ENCODE measurements at places on chromosomes 3 and 15. TPM values are rescaled to one million over a fixed set of nuclear protein-coding genes. Genes with fewer than 3 reads are reported as not detected.
A peak's percentile ranks its signal among the peaks of the same experiment; 100 is the strongest.

DNA sequence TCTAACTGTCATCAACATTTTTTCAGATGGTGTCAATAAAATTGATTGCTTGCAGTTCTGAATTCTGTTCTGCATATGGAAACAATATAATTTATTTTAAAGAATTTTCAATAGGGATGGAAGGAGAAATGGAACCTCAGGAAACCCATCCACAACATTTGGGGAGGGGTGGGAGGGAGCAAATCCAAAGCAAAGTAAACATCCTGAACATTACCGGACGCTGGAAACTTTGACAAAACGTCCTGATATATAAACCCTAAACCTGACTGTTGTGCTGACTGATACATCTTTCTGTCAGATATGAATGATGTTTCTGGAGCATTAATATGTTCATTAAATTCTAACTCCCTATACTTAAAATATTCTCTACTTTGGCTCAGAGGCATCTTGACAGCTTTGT, 479.0 kb downstream of the FOXP1 start:
- DNase-seq, result no peak
- no peaks in the 10 kb centered on the region for H3K27me3 ChIP-seq
- no peak overlapping the region for H3K4me3 ChIP-seq
- H3K27ac ChIP-seq, result no peak overlapping the region
- H3K4me1 ChIP-seq, result peaks cover 11% of the 10 kb centered on the region

GRCh38 chr15:60865507-60865906, 363.6 kb downstream of the RORA start:
- no peaks in the 10 kb centered on the region for H3K27me3 ChIP-seq
- no peak for DNase-seq
- no peak overlapping the region for H3K4me3 ChIP-seq
- no peaks in the 10 kb centered on the region for H3K4me1 ChIP-seq

The MUC4 gene
- total RNA-seq, result 12.0 TPM

The ZCWPW2 gene
- total RNA-seq, result 0.80 TPM

DNA sequence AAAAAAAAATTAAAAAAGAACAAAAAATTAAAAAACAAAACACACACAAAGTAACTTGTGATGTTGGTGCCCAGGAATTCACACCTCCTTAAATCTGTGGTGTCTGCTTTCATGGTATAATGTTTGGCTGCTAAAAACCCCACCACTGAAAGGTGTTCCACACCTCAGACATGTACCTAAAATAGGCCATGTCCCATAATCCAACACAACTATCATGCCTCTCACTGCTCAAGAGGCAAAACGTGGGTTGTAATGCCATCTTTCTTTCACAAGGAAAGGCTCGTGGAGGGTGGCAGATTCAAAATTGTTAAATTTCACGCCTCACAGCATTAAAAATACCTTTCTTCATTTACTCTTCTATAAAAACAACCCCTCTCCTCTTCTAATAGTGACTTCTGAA, 29.5 kb downstream of the MKRN2 start:
- no peak overlapping the region for H3K4me3 ChIP-seq
- no peak for DNase-seq
- H3K27me3 ChIP-seq, result no peaks in the 10 kb centered on the region

The CATSPER2 gene
- 3.5 TPM for total RNA-seq

DNA sequence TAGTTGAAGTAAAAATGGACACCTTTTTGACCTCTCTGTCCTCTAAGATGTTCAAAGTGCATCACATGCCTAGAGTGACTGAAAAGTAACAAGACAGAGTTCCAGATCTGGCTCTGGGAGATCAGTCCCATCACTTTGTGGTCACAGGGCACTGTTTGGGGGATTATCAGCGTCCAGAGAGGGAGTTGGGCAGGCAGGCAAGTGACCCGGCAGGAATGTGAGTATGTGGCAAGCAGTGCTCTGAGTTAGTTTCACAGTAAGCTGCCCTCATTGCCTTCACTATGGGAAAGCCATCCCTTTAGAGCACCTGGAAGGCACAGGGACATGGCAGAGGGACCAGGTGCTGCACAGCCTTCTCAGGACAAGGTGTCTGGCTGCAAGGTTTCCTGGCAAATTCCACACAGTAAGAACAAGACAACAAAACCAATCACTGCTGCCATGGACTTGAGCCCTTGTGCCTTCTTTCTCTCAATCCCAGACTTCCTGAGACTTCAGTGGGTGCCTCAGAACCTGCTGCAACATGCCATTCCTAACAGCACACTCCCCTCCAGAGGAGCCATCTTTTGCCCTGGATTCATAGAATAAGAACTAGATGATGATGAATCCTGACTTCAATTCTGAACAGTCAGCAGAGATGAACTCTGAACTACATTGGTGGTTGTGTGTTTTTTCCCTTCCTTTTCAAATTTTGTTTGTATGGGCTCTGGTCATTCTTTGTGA, 55.2 kb downstream of the TIPARP start:
- no peak for DNase-seq
- no peak overlapping the region for H3K27ac ChIP-seq
- no peak overlapping the region for H3K4me3 ChIP-seq
- H3K36me3 ChIP-seq, result no peaks in the 10 kb centered on the region

The MNS1 gene
- total RNA-seq, result 4.5 TPM

The PIGZ gene
- total RNA-seq, result 11.3 TPM

DNA sequence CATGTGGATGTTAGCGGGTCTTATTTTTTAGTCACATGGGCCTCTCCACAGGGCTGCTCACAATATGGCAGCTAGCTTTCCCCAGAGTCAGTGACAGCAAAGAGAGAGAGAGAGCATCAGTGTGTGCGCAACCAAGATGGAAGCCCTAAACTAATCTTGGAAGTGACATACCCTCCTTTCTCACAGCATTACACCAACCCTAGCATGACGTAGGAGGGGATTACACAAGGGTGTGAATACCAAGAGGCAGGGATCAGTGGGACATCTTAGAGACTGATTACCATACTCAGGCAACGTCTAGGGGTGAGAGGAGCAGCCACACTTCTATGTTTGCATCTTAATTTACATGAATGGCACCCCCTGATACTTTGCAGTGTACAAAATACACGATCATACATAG, 3.5 kb upstream of the UBE2E2 start:
- no peaks in the 10 kb centered on the region for H3K4me1 ChIP-seq
- no peak for DNase-seq
- H3K36me3 ChIP-seq, result no peaks in the 10 kb centered on the region

The STRIT1 gene
- total RNA-seq, result 4.9 TPM

GRCh38 chr3:12318758-12319621, 30.1 kb downstream of the PPARG start:
- H3K27me3 ChIP-seq, result no peaks in the 10 kb centered on the region
- H3K4me3 ChIP-seq, result no peak overlapping the region
- no peaks in the 10 kb centered on the region for H3K36me3 ChIP-seq
- H3K27ac ChIP-seq, result no peak overlapping the region

DNA sequence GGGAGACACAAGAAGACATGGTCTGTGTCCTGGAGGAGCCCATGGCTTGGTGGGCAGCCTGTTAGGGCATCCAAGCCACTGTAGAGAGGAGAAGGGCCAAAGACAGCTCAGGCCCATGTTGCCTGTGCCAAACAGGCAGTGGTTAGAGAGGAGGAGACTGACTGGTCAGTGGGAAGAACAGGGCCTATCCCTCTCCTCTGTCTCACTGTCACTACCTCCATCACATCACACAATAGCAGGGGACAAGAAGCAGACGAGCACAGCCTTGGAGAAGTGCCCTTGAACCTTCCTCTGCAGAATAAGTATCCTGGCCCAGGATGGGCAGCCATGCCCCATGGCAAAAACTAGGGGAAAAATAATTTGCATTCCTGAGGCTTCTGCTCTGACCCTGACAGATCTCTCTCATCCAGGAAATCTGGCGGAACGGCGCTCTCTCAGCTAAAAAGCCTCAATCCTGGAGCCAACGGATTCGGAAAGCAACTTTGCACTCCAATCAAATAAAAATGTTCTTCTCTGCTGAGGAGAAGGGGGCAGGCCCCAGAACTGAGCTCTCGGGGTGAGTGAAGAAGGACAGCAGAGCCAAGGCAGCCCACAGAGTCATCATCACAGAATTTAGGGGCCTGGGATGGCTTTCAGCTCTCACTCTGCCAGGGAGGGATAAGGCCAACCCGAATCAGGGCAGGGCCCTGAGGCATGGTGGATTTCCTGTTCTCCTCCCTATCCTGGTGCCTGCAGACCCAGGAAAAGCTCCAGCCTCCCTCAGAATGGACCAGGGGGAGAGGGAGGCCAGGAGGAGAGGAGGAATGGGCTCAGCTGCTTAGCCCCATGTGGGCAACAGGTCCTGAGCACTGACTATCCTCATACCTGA, 1.6 kb downstream of the SHF start:
- DNase-seq, result no peak
- H3K4me3 ChIP-seq, result peak overlapping the region; percentile 75
- peak overlapping the region; percentile 80 for H3K27ac ChIP-seq
- peaks cover 4% of the 10 kb centered on the region for H3K4me1 ChIP-seq

DNA sequence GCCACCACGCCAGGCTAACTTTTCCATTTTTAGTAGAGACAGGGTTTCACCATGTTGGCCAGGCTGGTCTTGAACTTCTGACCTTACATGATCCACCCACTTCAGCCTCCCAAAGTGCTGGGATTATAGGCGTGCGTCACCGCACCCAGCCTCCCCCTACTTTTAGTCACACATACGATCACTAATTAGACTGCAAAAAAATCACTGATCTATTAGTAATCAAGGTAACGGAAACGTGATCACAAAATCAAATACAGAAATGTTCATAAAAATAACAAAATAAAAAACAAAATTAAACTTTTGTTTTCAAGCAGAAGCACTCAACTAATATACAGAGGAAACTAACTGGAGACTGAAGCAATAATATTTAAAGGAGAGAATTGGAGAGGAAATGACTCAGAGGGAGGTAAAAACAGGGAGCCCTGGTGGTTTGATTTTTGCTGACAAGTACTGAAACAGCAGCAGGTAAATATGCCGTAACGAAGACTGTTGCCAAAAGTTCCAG, 4.6 kb downstream of the WDR53 start:
- no peaks in the 10 kb centered on the region for H3K36me3 ChIP-seq
- no peaks in the 10 kb centered on the region for H3K27me3 ChIP-seq
- DNase-seq, result no peak
- H3K4me1 ChIP-seq, result peaks cover 5% of the 10 kb centered on the region
- no peak overlapping the region for H3K27ac ChIP-seq
- no peak overlapping the region for H3K4me3 ChIP-seq

GRCh38 chr3:71144525-71145253, 438.8 kb downstream of the FOXP1 start:
- H3K36me3 ChIP-seq, result no peaks in the 10 kb centered on the region
- H3K27ac ChIP-seq, result no peak overlapping the region
- H3K27me3 ChIP-seq, result no peaks in the 10 kb centered on the region

- H3K4me3 ChIP-seq, result no peak overlapping the region
- H3K4me1 ChIP-seq, result no peaks in the 10 kb centered on the region
- H3K27ac ChIP-seq, result no peak overlapping the region
- no peak for DNase-seq
These were observed 854.1 kb downstream of the ROBO1 start for GRCh38 chr3:78913711-78914110.

DNA sequence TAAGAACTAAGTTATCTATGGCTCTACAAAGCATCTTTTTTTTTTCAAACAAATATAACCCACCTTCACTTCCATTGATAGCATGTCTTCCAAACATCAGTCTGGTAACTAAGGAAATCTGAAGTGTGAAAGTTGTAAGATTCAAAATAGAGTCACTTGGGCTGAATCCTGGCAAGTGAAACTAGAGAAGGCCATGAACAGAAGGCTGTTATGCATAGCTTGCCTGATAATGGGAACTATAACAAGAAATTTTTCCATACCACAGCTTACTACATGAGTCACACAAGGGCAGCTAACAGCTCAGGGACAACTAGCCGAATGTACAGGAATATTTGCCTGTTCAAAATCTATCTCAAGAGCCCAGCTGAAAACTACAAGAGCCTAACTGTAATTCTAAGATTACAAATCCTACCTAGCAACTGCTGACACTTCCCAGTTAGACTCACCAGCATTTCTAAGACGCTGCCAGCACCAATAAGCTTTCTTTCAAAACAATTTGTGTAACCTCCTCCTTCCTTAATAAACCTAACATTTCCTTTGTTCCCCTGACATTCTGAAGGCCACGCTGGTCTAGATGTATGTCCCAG, 1066.5 kb downstream of the PLOD2 start:
- H3K27ac ChIP-seq, result no peak overlapping the region
- no peaks in the 10 kb centered on the region for H3K27me3 ChIP-seq
- no peaks in the 10 kb centered on the region for H3K36me3 ChIP-seq
- H3K4me1 ChIP-seq, result no peaks in the 10 kb centered on the region
- H3K4me3 ChIP-seq, result no peak overlapping the region
- DNase-seq, result no peak

GRCh38 chr3:15557511-15557946, 36.0 kb upstream of the COLQ start:
- DNase-seq, result peak; percentile 24
- H3K4me1 ChIP-seq, result no peaks in the 10 kb centered on the region

DNA sequence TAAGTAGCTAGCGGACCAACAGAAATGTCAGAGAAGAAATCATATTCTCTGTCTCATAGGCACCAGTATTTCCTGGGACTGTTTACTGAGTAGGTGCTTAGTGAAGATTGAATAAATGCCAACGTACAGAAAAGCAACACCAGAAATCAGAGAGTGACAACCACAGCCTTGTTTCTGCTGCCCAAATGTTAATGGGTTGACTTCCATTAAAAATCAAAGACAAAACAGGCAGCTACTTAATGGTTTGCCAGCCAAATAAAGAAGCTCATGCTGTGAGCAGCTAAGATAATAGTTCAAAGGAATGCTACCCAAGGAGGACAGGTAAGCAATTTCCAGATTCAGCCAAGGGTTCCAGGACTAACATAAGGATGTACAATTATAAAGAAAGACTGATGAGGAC, 270.7 kb downstream of the THSD4 start:
- H3K27ac ChIP-seq, result peak overlapping the region; percentile 68
- no peaks in the 10 kb centered on the region for H3K27me3 ChIP-seq
- DNase-seq, result no peak
- no peaks in the 10 kb centered on the region for H3K36me3 ChIP-seq
- H3K4me3 ChIP-seq, result no peak overlapping the region

The PPIP5K1 gene
- total RNA-seq, result 19.0 TPM

The THRB gene
- 39.6 TPM for total RNA-seq

The CIB2 gene
- total RNA-seq, result 23.0 TPM

DNA sequence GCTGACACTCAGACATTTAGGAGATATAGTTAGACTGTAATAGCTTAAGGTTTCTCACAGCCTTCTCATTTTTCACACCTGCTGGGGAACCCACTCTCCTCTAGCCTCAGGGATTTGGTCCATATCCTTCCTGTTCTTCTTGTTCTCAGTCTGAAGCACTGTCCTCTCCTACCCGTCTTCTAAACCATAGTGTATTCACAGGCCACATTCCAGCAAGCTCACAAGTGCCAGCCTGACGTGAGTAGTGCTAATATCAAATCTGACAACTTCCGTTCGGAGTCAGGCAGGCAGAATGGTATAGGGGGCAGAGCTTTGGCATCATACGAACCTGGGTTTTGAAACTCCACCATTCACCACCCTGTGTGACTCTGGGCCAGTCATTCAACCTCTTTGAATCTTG, 6.9 kb upstream of the CA12 start:
- no peaks in the 10 kb centered on the region for H3K4me1 ChIP-seq
- no peaks in the 10 kb centered on the region for H3K36me3 ChIP-seq
- H3K4me3 ChIP-seq, result no peak overlapping the region
- no peak for DNase-seq
- H3K27me3 ChIP-seq, result no peaks in the 10 kb centered on the region

- H3K36me3 ChIP-seq, result no peaks in the 10 kb centered on the region
- H3K27me3 ChIP-seq, result no peaks in the 10 kb centered on the region
- H3K27ac ChIP-seq, result no peak overlapping the region
- no peaks in the 10 kb centered on the region for H3K4me1 ChIP-seq
- no peak overlapping the region for H3K4me3 ChIP-seq
- no peak for DNase-seq
These were observed 23.9 kb upstream of the ACAD9 start for GRCh38 chr3:128855569-128855968.
